IMR-90 (cell line): ENCODE measurements at places on chromosomes 13 and 19.

DNA sequence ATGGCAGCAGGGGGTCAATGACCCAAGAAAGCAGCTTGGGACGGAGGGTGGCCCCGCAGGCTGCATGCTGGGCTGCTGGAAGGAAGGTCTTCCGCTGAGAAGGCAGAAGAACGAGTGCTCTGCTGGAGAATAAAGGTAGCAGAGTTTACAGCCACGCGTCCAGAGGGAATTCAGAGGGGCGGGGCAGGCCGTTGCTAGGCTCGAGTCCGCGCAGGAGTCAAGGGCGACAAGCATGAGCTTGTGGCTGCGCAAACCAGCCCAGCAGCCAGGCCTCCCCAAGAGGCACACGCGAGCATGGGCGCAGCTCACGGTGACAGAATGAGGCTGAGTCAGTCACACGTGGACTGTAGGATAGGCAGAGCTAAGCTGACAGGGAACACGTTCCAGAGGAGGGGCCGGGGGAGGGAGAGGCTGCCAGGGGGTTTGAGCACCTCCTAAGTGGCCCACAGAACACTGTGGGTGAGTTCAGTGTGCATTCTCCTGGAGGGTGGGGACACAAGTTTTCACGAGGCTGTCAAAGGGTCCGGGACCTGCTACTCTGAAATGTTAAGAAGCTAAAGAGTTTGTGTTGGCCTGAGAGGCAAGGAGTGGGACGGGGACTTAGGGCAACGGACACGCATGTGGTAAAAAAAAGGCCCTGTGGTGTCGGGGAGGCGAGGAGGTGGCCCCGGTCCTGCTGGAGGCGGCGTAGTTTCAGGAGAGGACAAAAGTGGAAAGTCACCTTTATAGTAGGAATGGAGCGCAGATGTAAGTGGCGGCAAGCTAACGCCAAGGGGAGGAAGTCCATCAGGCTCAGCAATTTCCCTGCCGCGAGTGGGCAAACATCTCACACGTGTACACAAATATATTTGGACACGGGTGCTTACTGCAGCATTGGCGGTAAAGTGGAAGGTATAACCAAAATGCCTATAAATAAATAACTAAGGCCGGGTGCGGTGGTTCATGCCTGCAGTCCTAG, 17.7 kb downstream of the RFX2 start:
- DNase-seq, result peak; percentile 88

DNA sequence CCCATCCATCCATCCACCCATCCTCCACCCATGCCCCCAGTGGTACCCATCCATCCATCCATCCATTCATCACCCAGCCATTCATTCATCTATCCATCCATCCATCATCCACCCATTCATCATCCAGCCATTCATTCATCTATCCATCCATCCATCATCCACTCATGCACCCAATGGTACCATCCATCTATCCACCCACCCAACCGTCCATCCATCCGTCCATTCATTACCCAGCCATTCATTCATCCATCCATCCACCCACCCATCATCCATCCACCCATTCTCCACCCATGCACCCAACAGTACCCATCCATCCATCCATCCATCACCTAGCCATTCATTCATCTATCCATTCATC, 5.3 kb downstream of the PLPPR3 start:
- no peak for DNase-seq

GRCh38 chr19:35845215-35846037, 6.9 kb downstream of the NPHS1 start:
- no peak for DNase-seq

- peak; percentile 83 for DNase-seq
Measured at GRCh38 chr19:16445238-16446107, 26.3 kb downstream of the EPS15L1 start.

DNA sequence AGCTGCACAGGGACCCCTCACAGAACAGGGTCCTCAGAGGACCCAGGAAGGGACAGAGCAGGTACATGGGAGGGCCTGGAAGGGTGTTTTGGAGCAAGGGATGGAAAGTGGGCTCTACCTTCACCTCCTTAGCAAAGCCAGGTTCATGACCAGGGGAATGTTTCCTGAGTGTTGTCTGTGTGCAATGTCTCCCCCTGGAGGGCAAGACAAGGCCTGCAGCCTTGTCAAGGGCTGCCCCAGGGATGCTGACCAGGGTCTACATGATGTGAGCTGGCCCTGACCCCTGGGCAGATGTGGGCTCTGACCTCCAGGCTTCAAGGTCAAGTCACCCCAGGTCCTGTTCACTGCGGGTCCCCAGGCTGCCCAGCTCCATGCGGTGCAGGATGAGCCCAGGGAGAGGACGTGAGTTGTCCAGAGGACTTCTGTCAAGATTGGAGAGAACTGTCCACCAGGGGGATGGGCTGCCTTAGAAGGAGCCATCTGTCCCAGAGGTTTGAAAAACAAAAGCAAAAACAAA, 1.0 kb upstream of the CEACAM1 start:
- peak; percentile 19 for DNase-seq

DNA sequence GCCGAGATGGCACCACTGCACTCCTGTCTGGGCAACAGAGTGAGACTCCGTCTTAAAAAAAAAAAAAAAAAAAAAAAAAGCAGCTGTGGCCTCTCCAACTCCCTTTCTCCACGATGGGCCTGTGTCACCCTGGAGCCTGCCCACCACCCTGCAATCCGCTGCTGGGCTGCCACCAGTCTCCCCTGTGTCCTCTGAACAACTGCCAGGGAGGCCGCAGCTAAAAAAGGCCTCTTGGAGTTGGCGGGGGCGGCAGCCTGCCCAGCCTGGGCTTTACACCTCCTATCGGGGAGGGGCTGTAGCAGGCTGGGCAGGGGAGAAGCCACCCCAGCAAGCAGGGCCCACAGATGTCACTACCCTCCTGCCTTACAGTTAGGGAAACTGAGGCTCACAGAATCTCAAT, 3.5 kb downstream of the CDC37 start:
- no peak for DNase-seq
